Stimulated activated CD8-positive, alpha-beta memory T cell treated with anti-CD3 and anti-CD28 coated beads, Interleukin-7, amount 100 ng/mL, for 1 hour (primary cell): ENCODE measurements at places on chromosomes 2 and 18.

DNA sequence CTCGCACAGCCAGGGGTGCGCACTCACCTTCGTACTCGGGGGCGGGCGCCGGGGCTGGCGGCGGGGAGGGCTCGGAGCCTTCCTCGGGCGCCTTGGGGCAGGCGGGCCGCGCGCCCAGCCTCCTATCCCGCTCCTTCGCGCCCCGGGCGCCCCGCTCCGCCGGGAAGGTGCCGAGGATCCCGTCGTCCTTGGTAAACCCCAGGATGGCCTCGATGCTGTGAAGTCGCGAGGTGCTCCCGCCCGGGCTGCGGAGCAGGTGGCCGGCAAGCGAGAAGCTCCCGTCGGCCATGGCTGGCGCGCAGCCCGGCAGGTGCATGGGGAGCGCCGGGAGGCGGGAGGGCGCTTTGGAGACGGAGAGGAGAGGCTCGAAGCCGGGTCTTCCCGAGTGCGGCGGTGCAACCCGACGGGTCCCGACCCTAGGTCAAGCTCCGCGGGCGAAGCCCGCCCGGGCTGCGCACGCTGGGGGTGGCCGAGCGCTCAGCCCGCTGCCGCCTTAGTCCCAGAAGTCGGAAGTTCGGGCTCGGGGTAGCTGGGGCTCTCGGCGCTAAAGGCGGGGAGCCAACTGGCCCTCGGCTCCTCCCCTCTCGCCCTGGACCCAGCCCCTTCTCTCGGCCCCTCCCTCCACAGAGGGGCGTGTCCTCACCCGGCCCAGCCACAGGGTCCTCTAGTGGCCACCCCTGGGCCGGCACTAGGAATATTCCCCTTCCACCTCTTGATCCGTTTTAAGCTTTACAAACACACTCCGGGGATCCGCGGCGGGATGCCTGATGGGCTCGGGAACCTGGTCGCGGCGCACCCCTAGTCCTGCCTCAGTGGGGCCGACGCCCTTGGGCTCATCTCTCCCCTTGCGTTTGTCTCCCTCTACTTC, at the start of gene RAX:
Gene RAX (minus strand): TSS at position 564 of the 868 bp plus-strand sequence. CDS start 248 bp downstream, at position 316.
- no peak for DNase-seq

DNA sequence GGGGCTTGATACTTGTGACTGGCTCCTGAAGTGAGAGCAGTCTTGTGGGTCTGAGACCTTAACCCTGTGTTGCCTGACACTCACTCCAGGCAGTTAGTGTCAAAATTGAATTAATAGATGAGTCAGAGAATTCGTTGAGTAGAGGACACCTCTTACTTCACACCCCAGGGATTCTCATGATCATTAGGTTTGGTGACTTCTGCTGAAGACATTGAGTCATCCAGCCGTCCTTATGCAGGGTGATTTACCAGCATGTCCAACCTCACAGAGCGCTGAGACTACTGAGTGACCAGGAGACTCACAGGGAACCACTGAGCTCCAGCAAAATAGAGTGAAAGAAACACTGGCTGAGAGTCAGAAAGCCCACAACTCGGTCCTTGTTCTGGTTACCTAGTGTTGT, 36.0 kb upstream of the EVA1A start:
- no peak for DNase-seq

GRCh38 chr2:127101048-127101611, 5.8 kb downstream of the BIN1 start:
- DNase-seq = no peak

GRCh38 chr2:112758711-112759110, 5.7 kb downstream of the CKAP2L start:
- DNase-seq = no peak

- DNase-seq = no peak
Observed at GRCh38 chr18:51578406-51578980, 381.0 kb upstream of the MEX3C start.

DNA sequence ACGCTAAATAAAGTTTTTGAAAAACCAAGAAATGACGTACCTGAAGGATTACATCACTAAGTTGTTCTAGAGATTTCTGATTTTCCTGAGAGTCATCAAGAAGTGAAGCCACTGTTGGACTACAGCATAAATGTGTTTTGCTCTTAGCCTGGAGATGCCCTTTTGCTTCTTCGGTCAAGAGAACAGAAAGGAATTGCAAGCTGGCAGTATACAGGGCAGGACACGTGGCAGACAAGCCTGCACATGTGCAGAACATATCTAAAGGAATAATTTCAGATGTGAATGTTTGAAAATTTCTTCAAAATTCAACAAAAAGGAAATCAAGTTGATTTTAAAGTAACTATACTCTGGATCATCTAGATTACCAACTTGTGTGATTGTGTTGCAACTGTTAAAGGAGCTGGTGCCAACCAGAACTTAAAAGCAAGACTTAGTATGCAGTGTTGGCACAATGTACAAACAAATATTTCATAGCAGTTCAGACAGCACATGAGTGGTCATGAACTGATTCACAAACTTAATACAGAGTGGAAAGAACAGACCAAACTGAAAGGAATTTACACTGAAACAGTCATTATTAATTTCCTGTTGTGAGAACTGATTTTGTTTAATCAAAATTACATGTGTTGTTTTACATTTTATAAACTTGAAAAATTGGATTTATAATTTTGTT, 100.4 kb upstream of the CD226 start:
- DNase-seq = no peak

DNA sequence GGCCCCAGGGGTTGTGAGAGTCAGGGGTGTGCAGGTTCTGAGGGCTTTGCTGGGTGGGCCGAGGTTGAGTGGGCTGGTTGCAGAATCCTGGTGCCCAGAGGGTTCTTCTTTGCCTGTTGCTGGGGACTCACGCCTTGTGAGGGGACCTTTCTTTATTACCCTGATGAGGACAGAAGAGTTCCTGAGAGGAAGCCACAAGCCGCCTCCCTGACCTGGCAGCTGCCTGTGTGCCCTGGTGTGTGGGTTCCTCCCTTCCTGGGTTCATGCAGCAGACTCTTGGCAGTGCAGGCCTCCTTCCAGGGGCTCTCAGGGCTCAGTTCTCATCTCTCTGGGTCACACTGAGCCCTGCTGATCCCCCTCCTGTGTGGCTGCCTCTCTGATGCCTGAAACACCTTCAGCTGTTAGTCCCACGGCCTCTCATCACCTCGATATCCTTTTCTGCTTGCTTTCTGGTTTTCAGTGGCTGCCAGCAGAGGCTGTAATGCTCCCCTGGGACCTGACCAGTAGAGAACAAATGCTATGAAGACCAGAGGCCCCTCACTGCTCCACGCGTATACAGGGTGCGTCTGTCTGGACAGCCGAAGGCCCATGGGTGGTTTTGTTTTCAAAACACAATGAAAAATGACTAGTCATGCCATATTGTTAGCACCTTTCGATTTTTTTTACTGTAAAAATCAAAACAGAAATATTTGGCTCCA, 191.3 kb downstream of the AGAP1 start:
- no peak for DNase-seq

DNA sequence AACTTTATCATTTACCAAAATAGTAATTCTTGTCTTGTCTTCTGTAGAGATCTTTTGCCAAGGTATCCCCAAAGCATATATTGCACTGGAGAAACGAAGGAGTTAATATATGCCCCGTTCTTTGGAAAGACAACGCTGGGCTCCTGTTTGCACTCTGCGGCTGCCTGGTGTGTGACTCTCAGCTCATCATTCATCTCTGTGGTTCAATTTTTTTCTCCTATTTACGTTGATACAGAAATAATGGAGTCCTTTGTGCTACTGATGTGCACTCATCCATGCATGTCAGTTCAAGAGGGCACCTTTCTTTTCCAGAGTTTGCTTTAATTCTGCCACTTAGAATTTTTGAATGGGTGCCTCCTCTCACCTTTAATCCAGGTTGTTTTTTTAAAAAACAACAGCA, 655.5 kb downstream of the DCDC2C start:
- DNase-seq = no peak

DNA sequence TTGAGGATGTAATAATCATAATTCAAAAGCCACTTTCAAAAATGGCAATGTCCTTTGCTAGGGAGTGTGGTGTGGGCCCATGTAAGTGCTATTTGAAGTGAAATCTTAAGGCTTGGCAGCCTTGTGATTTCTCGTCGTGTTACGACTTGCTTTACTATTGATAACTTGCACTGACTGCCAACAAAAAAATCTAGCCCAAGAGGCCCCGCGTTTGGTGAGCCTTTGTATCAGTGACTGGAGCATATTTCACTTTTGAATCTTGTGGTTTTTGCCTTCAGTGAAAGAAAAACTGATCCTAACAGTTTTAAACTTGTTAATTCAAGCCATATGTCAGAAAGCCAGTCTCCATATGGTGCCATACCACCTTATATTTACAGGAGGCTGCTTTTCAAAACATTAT, 248.0 kb downstream of the TMEM182 start:
- no peak for DNase-seq

- DNase-seq = no peak
Observed at GRCh38 chr2:34534761-34535160, 935.7 kb upstream of the FAM98A start.

GRCh38 chr2:213189001-213189899, 37.8 kb upstream of the IKZF2 start:
- DNase-seq = no peak

- DNase-seq = no peak
Observed at GRCh38 chr18:79200546-79201268, 131.5 kb downstream of the ATP9B start.

- no peak for DNase-seq
Observed at GRCh38 chr2:148619560-148620195, 24.9 kb upstream of the EPC2 start.

DNA sequence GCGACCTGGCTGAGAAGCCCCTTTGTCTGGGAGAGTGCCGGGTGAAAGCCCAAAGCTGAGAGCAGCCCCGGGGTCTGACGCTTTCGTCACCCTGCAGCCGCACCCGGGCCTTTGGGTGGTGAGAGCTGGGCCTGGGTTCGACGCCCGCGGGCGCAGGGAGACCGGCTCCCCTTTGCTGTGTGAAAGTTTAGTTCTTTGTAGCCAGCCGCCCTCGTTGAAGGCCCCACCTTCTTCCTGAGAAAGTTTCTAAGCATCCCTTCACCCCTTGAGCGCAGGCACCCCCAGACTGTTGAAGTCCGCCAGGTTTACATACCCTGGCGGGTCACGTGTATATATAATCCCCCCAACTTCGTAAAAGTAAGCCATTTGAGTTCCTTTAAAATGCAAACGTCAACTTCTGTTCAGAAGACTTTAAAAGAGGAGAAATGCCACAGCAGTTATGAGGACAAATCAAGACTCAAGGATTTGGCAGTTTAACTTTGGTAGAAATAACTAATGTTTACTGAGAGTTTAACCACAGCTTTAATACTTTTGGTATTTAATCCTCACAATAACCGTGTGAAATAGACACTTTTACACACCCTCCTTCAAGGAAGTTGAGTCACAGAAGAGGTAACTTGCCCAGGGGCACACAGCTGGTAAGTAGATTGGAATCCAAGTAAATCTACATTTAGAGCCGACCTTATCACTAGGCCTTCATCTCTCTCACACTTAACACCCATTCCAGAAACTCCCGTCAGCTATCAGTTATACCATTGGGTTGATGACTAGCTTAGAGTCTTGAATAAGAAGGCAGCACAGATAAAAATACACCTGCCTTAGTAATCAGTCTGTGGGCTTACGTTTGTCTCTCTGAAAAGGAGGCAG, 1.1 kb upstream of the MBOAT2 start:
- DNase-seq = no peak

- no peak for DNase-seq
Observed at GRCh38 chr18:66005831-66006588, 255.2 kb downstream of the CDH7 start.

- no peak for DNase-seq
Observed at GRCh38 chr18:27121108-27121507, 64.0 kb downstream of the CHST9 start.

- no peak for DNase-seq
Observed at GRCh38 chr2:48719480-48720177, 35.9 kb downstream of the LHCGR start.

- no peak for DNase-seq
Observed at GRCh38 chr18:49016648-49017539, 66.1 kb upstream of the SMAD7 start.

DNA sequence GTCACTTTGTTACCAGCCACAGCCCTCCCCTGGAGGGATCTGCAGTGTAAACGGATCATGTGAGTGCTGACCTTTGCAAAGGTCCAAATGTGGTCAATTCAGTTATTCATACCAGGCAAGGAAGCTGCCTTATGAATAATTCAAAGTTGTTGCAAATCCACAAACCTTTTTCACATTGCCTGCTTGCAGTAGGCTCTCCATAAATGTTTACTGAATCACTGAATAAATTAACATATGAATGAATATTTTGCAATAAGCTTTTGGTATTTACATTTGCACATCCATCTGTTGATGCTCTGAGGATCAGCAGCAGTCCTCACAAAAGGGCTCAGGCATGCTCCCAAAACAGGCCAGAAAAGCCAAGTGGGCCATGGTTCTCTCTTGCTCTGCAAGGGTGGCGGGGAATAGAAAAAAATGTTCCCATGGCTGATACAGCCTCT, 156.8 kb downstream of the VAPA start:
- no peak for DNase-seq

DNA sequence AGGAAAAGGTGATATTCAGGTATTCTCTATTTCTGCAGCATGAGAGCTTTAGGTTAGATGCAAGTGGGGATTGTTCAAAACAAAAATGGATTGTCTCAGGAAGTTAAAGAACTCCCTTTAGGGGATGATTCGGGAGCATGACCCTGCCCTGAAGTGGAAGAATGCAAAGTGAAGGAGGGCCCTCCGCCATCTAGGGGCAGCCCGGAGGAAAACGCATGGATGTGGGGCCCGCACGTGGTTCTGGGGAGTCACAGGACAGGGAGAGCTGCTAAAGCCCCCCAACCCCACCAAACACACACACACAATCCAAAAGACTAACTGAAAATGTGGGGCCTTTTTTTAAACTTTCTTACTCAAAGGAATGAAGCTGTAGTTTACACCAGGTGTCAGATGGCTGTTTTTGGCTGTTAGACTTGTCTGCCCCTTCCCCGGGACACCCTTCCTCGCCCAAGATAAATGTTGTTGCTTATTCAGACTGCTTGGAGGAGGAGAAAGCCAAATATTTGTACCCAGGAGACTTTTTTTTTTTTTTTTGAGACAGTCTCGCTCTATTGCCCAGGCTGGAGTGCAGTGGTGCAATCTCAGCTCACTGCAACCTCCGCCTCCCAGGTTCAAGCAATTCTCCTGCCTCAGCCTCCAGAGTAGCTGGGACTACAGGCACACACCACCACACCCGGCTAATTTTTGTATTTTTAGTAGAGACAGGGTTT, 78.8 kb downstream of the HNRNPLL start:
- no peak for DNase-seq

GRCh38 chr2:159455330-159455918, 160.9 kb downstream of the BAZ2B start:
- no peak for DNase-seq

- no peak for DNase-seq
Observed at GRCh38 chr2:48332286-48332685, 197.7 kb upstream of the STON1 start.

DNA sequence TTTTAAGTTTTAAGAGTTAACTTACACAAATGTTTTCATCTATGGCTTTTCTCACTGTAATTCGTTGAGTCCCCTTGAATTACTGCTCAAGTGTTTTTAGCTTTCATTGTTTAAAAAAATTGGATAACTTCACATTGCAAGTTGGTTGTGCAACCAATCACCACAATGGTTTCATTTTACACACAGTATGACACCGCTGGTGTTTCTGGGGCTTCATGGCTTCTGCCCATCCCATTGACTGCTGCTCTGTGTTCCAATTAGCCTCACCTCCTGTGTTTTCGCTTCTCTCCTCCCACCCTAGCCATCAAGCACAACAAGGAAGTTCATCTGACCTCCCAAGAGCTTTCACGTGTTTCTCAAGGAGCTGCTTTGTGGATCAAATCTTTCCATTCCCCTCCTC, 199.1 kb upstream of the CHAC2 start:
- DNase-seq = no peak

GRCh38 chr2:9410108-9410507, 13.2 kb downstream of the ITGB1BP1 start:
- no peak for DNase-seq
